ENCODE measurements at places on chromosomes 4 and X.

DNA sequence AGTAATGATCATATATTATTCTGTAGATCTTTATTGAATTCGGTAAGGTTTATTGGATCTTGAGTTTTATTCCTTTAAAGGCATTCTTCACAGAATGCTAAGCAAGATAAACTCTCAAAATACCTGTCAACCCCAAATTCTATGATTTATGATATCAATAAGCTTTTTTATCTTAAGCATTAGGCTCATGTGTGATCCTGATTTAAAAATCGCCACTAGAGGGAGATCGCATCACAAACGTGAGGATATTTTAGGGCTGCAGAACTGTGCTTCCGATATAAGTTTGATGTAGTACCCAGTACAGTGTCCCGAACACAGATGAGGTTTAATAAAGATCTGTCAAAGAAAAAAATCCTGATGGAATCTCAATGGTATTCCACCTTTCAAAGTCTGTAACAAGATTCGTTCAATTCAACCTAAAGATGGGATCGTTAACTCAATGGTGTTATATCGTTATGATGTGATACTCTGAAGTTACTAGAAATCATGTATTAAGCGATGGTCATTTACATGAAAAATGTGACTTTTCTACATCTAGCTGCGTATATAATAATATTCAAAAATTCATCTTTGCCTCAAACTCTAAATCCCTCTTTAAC lies 169.0 kb downstream of the CORIN start:
- peak; percentile 67 for DNase-seq

GRCh38 chrX:78573630-78574029 lies 85.5 kb downstream of the RTL3 start:
- no peak for DNase-seq

DNA sequence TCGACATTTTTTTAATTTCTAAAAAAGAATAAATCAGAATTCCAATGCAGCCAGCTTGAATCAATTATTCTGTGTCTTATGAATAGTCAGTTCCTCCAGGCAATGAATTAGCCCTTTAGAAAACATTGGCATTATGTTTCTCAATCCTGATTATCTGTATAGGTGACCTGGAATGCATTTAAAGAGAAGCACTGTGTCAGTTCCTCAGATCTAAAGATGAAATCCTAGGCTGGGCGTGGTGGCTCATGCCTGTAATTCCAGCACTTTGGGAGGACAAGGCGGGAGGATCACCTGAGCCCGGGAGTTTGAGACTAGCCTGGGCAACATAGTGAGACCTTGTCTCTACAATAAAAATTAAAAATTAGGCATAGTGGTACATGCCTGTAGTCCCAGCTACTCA lies 43.5 kb downstream of the MND1 start:
- DNase-seq: no peak

GRCh38 chr4:186932196-186932595 lies 208.5 kb upstream of the FAT1 start:
- no peak for DNase-seq

DNA sequence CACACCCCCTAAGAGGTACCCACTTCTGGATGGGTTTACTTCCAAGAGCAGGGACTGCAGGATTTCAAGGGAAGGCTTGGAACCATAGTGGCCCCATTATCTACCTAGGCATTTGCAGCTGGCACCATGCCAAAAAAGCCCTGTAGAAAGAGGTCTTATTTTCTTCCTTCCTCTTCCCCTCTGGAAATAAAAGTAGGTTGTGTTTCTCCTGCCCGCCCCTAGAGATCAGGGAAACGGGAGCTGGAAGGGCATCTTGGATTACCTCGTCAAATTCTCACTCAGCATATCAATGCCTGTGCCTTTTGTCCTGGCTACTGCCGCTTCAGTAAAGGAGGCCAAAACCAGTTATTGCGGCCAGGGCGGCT lies 1.6 kb downstream of the SCD5 start:
- no peak for DNase-seq

- DNase-seq: no peak
Measured at GRCh38 chr4:150593996-150594395, 12.0 kb downstream of the MAB21L2 start.

- peak; percentile 76 for DNase-seq
Measured at GRCh38 chr4:39609454-39609931, 29.2 kb downstream of the SMIM14 start.

- DNase-seq: peak; percentile 1
Measured at GRCh38 chrX:70262952-70263567, 3.1 kb upstream of the P2RY4 start.

DNA sequence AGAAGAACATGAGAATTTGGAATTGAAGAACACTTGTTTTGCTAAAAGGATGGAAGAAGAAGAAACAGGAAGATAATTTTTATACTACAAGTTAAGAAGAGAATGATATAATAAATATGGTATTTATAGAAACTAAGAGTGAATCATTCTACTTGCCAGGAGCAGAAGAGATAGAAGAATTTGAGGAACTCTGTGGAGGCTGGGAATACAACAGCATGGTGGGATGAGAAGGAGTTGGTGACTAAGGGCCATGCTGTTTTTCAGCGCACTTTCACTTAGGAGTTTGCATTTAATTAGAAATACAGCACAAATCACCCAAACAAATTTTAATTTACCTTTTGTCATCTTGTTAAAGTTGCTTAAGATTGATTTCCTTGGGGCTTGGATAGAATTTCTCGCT lies 20.5 kb downstream of the HADH start:
- DNase-seq: peak; percentile 46

- no peak for DNase-seq
Measured at GRCh38 chr4:103289186-103289585, 91.0 kb upstream of the CENPE start.

DNA sequence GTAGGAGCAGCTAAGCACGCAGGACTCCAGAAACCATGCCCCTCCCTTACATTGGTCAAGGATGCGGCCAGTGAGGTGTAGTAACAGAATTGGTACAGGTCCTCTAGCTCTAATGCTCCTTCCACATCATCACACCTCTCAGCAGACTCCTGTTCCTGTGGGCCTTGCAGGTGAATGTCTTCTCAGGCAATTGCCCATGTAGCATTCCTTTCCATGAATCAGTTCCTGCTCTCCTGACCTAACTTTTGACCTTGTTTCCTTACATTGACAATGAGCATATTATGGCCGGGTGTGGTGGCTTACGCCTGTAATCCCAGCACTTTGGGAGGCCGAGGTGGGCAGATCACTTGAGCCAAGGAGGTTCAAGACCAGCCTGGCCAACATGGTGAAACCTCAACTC lies 31.3 kb downstream of the MAP7D3 start:
- DNase-seq: no peak

DNA sequence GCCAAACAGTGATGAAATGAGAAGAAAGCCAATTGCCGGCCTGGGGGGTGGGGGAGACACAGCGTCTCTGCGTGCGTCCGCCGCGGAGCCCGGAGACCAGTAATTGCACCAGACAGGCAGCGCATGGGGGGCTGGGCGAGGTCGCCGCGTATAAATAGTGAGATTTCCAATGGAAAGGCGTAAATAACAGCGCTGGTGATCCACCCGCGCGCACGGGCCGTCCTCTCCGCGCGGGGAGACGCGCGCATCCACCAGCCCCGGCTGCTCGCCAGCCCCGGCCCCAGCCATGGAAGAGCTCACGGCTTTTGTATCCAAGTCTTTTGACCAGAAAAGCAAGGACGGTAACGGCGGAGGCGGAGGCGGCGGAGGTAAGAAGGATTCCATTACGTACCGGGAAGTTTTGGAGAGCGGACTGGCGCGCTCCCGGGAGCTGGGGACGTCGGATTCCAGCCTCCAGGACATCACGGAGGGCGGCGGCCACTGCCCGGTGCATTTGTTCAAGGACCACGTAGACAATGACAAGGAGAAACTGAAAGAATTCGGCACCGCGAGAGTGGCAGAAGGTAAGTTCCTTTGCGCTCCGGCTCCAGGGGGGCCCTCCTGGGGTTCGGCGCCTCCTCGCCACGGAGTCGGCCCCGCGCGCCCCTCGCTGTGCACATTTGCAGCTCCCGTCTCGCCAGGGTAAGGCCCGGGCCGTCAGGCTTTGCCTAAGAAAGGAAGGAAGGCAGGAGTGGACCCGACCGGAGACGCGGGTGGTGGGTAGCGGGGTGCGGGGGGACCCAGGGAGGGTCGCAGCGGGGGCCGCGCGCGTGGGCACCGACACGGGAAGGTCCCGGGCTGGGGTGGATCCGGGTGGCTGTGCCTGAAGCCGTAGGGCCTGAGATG lies at the start of gene SHOX:
Gene SHOX, plus strand, starts transcription at position 180 of the 885 bp plus-strand sequence. Its CDS starts 107 bp downstream, at position 287.
- no peak for DNase-seq

DNA sequence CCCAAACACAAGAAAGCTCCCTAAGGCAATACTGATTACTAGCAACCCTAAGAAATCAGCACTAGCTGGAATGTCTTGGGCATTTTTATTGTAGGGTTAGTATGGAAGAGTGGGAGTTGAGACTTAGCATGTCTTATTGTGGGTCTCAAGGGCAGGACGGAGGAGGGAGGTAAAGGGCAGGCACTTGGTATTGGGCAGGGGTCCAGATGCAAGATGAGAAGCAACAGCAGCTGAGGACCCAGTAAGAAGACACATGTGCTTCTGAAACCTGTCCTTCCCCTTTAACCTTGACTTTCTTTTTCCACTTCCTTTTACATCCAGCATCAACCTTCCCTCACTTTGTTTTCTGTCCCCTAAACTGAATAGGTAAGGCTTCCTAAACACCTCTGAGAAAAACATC lies 37.4 kb downstream of the LARP7 start:
- no peak for DNase-seq

- no peak for DNase-seq
Measured at GRCh38 chrX:41478381-41478911, 31.3 kb downstream of the NYX start.

DNA sequence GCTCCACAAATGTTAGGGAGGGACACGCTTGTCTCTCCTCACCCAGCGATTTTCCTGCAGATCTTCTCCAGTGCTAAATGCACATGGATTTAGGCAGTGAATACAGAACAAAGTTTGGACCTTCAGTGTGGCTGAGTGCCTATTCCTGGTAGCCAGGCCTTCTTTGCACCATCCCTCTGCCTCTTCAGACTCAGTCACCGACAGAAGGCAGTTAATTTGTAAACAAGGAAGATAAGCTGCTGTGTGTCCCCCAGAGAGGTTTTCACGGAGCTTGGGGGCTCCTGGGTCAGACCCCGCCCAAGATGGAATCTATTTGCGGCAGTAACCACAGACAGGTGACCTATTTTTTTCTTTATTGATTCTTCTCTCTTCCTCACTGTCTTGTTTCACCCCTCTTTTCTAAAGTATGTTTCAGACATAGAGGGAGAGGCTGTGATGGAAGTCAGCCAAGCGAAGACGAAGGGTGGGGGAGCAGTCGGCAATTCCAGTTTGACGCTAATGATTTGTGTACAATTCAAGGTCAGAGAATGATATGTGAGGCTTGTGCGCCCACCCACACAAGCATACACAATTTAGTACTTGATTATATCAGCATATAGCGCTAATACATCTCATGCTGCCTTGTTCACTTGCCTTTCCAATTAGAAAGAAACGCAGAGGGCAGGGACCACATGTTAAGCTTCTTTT lies 200.8 kb downstream of the MGST2 start:
- no peak for DNase-seq

DNA sequence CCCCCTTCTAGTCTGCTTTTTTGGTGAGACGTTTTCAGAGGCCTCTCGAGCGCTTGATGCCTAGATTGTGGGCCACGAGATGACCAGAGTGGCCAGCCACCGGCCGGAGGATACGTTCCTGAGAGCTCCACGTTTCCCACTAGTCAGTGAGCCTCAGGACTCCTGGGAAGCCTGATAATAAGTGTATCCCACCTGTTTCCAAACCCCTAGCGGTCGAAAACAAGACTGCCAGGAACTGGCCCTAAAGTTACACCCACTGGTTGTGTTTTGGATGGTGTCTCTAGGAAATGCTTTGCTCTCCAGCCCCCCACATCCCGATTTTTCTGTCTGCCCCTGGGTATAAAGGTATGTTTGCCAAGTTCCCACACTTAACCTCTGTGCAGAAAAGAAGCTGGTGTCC lies 4.6 kb upstream of the RS1 start:
- DNase-seq: no peak

DNA sequence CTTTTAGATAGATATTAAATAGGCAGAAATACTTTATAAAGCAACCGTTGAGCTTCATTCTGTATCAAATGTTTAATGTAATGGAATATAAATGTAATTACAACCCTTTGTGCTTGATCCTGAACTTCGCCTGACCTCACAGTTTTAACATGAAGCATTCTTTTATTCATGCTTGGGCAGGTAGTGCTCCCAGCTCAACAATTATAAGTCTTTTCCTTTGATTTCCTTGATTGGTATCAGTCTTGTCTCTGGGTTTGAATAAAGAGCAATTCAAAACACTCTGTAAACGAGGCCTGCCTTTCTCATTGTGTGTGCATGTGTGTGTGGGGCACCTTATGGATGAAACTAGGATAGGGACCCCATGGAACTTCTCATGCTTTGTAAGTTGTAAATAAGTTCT lies 6.8 kb downstream of the METAP1 start:
- no peak for DNase-seq

GRCh38 chr4:99847362-99847976 lies 30.8 kb downstream of the DAPP1 start:
- peak; percentile 55 for DNase-seq

Measured in suppressor macrophage treated with lipopolysaccharide for 1 hour (primary cell).